ENCODE measurements at places on chromosomes 6 and 20.

GRCh38 chr6:46526607-46527006 lies 35.4 kb upstream of the RCAN2 start:
- DNase-seq, result no peak

DNA sequence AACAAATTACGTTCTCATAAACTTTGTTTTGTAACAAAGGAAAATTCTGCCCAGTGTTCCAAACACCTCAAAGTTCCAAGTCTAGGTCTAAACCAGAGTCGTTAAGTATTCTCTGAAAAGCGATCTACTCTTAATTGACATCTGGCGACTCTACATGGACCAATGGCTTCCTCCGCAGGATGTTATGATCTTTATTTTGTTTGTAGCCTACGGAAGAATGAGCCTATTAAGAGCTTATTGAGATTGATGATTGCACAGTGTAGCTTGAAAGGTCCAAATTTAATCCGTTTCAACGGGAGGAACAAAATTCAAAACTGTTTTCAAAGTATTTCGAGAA lies 61.1 kb downstream of the FAM217A start:
- DNase-seq, result no peak

DNA sequence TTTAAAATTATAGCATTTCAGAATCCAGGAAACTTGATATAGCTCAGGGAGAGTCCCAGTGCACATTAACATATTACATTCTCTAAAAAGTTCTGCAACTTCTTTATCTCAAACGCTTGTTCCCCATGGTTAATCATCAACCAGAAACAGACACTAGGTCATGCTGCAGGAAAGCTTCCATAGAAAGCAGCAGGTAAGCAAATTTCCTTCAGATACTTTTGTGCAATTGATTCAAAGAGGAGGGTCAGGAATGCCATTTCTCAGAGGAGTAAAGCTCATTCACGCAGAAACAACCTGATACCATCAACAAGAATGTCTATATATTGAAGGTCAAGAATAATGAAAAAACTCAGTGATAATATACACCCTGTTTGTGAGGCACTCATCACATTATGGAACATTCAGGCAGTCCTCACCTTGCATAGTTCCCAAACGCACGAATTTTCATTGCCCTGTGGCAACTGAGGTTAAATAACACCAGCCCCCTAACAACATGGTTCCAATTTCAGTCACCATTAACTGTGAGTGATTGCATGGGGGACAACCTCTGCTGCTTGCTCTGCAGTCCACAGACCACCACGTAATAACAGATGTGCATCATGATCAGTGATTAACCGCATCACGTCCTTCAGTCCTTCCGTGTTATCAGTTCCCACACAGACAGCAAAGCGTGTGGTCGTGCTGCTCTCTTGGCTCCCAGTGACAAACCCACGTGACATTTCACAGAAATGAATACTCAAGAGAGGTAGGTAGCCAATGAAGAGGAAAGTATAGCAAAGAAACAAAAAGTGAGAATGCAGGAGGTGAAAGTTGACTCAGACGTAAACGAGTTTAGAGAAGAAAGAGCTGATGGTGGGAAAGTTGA lies 95.7 kb downstream of the LY86 start:
- DNase-seq, result no peak

GRCh38 chr20:64188682-64189529 lies 24.7 kb downstream of the MYT1 start:
- no peak for DNase-seq

GRCh38 chr20:62342910-62343309 lies 24.2 kb downstream of the LAMA5 start:
- no peak for DNase-seq

DNA sequence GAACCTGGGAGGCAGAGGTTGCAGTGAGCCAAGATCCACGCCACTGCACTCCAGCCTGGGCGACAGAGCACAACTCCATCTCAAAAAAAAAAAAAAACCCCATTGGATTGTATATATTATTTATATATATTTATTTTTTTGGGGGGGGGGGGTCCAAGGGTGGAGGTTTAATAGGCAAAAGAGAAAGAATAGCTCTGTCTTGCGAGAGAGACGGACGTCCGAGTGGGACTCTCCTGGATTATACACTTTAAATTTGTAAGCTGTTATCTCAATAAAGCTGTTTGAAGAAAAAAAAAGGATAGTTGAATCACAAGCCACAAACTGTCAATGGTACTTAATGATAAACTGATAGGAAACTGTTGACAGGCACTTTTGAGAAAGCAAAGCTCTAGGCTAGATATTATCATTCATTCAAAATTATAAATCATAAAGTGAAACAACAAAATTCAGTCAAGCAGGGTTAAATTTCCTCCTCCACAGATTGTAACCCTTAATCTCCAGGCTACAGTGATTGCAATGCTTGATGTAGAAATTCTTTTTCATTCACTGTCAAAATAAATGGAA lies 20.3 kb downstream of the EIF2S2 start:
- DNase-seq, result no peak

DNA sequence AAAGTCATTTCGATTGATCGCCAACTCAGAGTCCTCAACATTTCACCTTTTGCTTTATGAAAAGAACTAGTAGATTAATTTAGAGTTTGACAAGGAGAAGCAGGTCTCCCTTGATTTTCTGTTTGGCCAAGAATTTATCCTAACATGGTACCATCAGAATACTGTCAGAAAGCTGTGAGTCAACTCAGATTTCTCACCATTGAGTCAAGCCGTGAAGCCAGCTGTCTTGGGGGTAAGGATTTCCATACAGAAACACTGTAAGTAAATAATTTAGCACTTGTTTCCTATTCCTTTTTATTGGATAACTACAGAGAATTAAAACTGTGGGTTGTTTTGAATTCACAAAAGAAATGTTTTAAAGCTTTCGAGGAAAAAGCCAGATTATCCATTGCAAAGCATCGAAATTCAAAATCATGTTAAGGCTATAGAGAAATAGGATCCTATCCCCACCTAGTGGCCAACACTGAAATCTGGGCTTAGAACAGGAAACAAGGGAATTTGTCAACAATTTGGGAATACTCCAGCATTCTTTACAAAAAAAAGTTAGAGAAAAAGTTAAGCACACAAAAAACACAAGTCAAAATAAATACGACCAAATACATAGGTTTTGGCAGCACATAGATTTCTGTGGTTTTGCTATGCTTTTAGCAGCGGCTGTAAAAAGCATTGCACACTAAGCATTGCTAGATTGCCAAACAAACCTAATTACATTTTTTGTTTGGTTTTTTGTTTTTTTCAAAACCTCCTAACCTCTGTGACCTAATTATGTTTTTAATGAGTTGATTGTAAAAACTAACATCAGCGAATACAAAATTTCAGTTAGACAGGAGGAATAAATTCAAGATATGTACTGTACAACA lies 44.2 kb downstream of the COL11A2 start:
- DNase-seq, result peak; percentile 55

GRCh38 chr6:3838992-3839867 lies 9.9 kb upstream of the FAM50B start:
- DNase-seq, result no peak

GRCh38 chr6:3723966-3724365 lies 27.5 kb downstream of the PXDC1 start:
- no peak for DNase-seq

DNA sequence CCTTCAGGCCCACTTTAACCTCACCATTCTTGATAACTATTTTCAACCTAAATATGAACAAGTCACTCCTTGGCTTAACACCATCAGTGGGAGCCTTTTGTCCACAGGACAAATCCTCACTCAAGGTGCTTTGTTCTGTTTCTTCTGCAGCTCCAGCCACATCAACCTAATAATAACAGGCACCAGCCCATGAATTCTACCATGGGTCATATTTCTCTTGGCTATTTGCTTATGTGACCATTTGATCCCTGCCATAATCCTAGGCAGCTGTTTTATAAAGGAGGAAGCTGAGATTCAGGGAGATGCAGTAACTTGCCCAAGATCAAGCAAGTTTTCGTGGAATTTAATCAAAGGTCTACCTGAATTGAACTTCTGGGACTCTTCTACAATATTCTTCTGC lies 561.3 kb downstream of the DHX35 start:
- DNase-seq, result no peak

Data from head of caudate nucleus (tissue), 42 donors.